ENCODE measurements at places on chromosomes 12 and 14.

GRCh38 chr12:50901685-50902113, 50.6 kb upstream of the HIGD1C start:
- no peak for DNase-seq

DNA sequence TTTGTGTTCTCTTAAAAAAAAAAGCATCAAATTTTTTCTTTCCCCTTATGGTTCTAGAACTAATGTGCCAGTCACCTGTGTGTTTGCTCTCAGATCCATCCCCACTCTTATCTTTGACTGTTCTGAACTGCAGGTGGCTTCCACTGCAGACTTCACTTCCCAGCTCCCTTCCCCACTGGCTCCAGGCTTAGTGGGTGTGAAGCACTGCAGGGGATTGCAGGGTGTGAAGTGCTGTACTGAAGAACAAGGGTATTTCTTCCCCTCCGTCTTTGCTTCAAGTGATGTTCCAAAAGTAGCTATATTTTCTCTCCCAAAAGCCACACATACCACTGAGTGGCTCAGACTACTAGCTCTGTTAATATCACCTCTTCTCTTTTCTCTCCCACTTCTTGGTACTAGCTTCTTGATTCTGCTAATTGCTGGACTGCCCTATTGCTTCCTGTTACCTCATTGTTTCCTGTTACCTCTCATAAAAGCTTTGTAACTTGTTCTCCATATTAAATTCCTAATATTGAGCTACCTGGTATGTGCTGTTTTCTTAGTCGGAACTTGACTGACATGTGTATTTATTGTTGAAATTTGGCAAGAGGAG, 115.4 kb upstream of the PRICKLE1 start:
- no peak for DNase-seq

- no peak for DNase-seq
Measured at GRCh38 chr12:71548893-71549292, 109.3 kb downstream of the LGR5 start.

GRCh38 chr12:53747095-53747494, 4.7 kb downstream of the CISTR start:
- DNase-seq, result no peak

DNA sequence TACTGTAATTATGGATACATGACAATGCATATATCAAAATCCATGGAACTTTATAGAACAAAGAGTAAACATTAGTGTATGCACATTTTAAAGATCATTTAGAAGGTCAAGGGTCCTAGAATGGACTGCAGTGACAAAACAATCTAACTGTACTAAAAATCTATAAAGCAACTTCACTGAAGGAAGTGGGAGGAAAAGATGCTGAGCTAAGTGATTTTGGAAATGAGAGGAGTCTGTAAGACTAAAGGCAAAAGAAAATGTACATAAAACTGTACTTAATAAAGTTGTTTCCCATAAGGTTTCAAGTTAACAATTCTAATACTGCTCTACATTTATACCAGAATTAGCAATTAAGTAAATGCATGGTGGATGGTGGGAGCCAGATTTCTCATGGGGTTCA, 46.9 kb upstream of the HIF1A start:
- no peak for DNase-seq

DNA sequence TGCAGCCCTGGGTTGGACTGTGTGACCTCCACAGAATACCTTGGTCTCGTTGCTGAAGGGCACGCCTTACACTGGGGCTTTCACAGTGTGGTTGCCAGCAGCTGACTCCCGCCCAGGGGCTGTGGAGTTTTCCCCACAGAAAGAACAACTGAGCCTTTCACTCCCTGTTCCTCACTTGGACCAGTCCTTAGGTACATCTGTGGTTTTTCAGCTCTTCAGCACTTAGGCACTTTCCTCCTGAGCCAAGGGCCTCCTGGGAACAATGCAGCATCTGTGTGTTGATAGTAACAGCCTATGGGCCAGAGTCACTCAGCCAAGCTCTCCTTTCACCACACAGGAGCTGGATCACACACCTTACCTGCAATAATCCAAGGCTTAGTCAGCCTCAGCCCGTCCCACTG, 25.0 kb downstream of the ERP27 start:
- no peak for DNase-seq

DNA sequence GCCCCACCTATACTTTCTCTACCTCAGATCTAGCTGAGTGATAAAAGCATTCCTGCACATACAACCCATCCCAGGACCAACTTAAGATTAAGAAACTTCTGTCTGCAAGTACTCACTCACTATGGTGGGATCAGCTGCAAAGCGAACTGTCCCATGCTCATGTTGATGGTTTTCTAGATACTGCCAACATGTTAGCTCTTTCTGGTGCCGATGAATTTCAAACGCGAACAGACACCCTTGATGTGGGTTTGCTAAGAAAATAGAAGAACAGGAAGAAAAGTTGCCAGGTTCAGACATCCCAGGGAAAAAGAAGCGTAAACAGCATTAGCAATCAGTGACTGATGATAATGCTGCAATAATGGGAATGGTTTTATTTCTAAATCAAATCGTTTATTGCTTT, 1.5 kb upstream of the SLC39A2 start:
- no peak for DNase-seq

DNA sequence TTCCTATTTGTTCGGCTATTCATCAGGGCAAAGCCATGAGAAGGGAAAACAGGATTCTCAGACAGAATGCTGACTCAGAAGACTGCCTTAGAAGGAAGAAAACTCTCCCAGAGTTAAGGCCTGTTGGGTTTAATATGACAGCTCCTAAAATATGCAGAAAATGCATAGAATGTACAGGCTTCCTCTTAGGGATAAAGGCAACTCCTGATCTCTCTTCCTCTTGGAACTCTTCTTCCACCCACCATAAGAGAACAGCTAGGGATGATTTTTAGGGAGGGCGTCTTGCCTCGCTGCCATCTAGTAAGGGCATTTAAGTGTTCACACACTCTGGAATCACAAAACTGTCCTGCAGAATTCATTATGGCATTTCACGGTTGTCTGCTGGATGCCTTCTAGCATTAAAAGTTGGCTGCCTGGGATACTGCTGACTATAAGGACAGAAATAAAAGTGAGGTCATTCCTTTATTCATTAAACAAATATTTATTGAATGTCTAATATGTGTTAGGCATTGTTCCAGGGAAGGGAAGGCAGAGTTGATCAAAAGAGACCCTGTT, 73.7 kb downstream of the DCAF5 start:
- DNase-seq, result peak; percentile 74

DNA sequence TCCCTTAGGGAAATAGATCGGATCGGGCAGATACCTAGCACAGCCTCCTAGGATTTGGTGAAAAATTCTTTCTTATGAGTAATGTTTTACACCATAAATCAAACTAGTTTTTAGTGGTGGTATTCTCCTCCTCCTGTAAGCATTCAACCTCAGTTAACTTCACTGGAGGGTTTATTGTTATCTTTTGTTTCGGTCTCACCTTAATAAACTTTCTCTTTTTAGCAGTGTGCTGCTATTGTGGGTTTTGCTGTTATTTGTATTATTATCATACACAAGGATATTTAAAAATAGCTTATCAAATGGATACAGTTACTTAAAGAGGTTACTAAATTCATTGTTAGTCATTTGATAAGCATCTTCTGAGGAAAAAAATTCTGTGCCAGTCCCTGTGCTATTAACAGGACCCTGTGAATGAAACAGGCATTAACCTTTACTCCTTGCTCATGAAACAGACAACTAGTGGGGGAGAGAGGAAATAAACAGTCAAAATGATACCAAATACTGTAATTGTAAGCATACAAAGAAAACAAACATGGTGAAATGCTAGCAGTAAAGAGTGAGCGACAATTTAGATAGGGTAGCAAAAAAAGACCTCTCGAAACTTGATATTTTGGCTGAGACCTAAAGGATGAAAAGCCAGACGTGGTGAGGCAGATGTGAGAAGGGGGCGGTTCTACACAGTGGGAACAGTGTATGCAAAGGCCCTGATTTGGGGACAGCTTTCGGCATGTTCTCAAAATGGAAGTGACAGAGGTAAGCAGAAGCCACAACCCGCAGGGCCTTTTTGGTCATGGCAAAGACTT, 178.7 kb upstream of the SOX5 start:
- no peak for DNase-seq

- no peak for DNase-seq
Measured at GRCh38 chr14:76902591-76902990, 76.4 kb downstream of the LRRC74A start.

DNA sequence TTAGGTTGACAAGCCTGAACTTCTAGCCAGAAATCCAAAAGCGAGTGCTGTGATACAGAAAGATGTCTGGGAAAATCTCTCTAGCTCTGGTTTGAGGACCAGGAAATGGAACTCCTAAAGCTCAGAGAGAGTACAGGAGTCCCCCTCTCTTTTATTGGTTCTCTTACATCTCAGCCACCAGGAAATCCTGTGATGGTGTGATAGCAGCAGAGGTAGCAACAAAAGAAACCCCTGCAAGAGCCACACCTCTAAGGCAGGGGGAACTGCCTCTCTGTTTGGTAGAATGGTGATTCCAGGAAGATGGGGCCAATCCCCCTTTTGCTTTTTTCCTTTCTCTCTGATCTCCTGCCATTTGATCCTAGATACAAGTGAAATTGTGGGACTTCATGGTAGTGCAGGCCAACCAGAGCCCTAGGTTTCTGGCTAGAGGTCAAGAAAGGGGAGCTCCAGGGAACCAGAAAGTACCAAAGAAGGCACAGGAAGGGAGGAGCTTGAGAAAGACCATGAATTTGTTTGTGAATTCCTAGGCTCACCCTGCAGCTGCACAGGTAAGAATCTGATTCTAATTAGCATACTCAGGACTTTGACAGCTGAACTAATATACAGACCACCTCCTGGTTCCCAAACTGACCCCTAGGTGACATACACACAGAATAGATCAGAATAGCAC, 88.5 kb downstream of the PAPLN start:
- no peak for DNase-seq

GRCh38 chr12:10554228-10554755, 48.6 kb downstream of the EIF2S3B start:
- DNase-seq, result no peak

DNA sequence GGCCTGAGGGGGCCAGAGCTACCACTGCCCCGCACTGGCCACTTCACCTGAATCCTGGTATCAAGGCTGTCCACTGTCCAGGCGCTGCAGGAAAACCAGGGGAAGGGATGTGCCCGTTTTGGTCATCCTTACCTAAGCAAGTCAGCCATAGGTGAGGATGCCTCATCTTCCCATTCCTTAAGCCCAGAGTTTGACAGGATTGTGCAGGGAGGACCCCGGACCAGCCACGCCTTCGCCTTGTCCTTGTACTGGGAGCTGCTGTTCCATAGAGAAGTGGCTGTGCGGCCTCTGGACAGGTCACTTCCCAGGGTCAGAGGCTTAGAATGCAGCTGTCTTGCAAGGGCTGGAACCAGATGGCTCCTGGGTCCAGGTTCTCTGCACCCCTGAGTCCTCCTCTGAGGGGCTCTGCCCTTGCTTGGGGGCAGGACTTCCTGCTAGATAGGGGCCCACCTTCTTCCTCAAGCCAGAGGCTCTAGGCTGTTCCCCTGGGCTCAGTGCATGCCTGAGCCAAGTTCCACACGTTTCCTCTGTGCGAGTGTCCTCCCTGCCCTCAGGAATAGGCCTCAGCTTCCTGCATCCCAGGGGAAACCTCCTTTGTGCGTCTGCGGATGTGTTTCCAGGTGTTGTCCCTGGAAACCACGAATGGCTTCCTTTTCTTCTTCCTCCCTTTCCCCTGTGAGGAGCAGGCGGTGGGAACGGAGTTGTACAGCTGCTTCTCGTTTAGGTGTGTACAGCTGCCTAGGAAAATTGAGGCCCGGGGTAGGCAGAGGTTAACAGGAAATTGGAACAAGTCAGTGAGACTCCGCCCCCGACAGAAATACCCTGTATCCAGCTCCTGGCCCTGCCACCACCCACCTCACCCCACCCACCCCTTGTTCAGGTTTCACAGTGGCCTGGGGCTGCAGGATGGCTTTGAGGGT, 54.3 kb upstream of the RIN3 start:
- DNase-seq, result no peak

GRCh38 chr12:117151403-117152031, 38.8 kb downstream of the FBXO21 start:
- DNase-seq, result peak; percentile 26

GRCh38 chr12:48029491-48030172, 25.4 kb upstream of the COL2A1 start:
- no peak for DNase-seq

DNA sequence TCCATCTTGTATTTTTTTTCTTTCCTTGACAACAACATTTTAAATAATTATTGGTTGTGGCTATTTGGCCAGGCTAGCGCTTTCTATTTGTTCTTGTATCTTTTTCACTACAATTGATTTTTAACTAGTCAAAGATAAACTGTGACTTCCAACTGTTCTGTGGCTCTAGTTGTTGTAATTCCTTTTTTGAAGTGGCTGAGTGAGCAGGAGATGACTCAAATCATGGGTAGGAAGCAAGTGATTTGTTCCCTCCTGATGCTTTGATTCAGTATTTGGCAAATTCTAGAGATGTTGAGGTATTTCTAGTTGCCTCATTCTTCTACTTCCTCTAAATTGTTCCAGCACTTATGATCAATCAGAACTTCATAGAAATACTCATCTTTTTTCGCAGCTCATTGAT, 633.5 kb downstream of the RERGL start:
- no peak for DNase-seq

DNA sequence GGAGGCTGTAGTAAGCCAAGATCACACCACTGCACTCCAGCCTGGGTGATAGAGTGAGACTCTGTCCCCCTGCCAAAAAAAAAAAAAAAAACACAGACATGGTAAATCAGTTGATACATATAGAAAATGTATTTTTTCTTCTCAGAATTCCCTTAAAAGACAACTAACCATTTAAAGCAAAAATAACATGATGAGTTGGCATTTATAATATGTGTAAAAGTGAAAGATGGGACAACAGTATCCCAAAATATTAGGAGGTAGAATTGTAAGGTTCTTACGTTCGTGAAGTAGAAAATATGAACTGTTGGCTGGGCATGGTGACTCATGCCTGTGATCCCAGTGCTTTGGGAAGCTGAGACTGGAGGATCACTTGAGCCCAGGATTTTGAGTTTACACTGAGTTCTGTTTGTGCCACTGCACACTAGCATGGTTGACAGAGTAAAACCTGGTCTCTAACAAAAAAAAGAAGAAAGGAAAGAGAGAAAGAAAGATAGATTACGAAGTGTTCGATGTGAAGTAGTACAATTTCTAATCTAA, 296.7 kb downstream of the FBXL14 start:
- DNase-seq, result no peak

GRCh38 chr14:69046476-69046860, 67.4 kb upstream of the ACTN1 start:
- peak; percentile 41 for DNase-seq

DNA sequence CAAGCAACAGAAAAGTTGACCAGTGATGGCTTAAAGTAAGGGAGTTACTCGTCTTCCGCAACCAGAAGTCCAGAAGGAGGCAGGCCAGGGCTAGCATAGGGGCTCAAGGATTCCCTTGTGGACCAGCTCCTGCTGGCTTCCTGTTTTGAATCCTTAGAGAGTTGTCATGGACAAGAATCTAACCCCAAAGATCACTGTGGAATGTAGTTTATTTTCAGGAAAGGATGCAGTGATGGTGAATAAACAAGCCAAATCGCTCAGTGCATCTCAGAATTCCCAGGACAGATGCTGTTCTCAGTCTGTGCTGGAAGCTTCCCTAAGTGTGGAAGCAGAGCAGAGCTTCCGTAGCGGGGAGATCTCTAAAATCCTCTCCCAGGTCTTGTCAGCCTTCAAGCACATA, 311.3 kb downstream of the C12orf75 start:
- no peak for DNase-seq

Measured in foreskin fibroblast (primary cell).